Activated naive CD8-positive, alpha-beta T cell treated with anti-CD3 and anti-CD28 coated beads, Interleukin-2, amount 50 U/mL, for 24 hours (primary cell): ENCODE measurements at places on chromosomes 4 and X.

GRCh38 chr4:123379392-123379791 lies 17.2 kb upstream of the SPRY1 start:
- no peak overlapping the region for H3K27ac ChIP-seq
- H3K36me3 ChIP-seq = no peaks in the 10 kb centered on the region
- H3K4me3 ChIP-seq = no peak overlapping the region
- DNase-seq = no peak
- peaks cover 2% of the 10 kb centered on the region for H3K27me3 ChIP-seq

- H3K4me3 ChIP-seq = no peak overlapping the region
- H3K27ac ChIP-seq = no peak overlapping the region
Observed at GRCh38 chrX:97238632-97239031, 354.9 kb downstream of the RPA4 start.

- H3K27ac ChIP-seq = peak overlapping the region; percentile 79
- peaks cover 59% of the 10 kb centered on the region for H3K4me1 ChIP-seq
- peak overlapping the region; percentile 21 for H3K4me3 ChIP-seq
- no peaks in the 10 kb centered on the region for H3K36me3 ChIP-seq
Observed at GRCh38 chrX:13123857-13124345, 79.5 kb upstream of the FAM9C start.

DNA sequence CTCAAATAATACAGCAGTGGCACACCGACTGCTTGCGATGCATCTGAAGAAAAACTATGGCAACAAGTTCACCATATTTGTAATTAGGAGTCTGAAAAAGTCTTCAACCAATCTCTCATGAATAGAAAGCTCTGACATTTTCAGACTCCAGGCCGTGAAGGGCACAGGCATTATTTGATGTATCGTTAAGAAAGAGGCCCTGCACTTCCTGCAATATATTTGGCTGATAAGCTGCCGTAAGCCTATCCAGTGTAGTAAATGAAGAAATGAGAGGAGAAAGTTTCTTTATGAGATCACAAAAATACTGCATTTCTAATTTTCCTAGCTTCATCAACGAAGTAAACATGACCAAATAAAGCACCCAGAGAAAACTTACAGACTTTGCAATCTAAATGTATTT lies 613.8 kb upstream of the TECRL start:
- H3K4me1 ChIP-seq = no peaks in the 10 kb centered on the region
- no peaks in the 10 kb centered on the region for H3K36me3 ChIP-seq
- no peak overlapping the region for H3K4me3 ChIP-seq
- no peak for DNase-seq

DNA sequence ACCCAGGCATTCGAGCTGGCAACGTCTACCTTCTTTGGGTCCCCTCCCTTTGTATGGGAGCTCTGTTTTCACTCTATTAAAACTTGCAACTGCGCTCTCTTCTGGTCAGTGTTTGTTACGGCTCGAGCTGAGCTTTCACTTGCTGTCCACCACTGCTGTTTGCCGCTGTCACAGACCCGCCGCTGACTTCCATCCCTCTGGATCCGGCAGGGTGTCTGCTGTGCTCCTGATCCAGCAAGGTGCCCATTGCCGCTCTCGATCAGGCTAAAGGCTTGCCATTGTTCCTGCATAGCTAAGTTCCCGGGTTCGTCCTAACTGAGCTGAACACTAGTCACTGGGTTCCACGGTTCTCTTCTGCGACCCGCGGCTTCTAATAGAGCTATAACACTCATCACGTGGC lies 183.5 kb upstream of the GALNTL6 start:
- no peak overlapping the region for H3K4me3 ChIP-seq
- H3K27ac ChIP-seq = no peak overlapping the region
- H3K4me1 ChIP-seq = peaks cover 3% of the 10 kb centered on the region

GRCh38 chrX:149807747-149808458 lies 26.2 kb downstream of the MAGEA9 start:
- no peaks in the 10 kb centered on the region for H3K4me1 ChIP-seq
- no peaks in the 10 kb centered on the region for H3K36me3 ChIP-seq
- no peak overlapping the region for H3K27ac ChIP-seq
- H3K27me3 ChIP-seq = no peaks in the 10 kb centered on the region

DNA sequence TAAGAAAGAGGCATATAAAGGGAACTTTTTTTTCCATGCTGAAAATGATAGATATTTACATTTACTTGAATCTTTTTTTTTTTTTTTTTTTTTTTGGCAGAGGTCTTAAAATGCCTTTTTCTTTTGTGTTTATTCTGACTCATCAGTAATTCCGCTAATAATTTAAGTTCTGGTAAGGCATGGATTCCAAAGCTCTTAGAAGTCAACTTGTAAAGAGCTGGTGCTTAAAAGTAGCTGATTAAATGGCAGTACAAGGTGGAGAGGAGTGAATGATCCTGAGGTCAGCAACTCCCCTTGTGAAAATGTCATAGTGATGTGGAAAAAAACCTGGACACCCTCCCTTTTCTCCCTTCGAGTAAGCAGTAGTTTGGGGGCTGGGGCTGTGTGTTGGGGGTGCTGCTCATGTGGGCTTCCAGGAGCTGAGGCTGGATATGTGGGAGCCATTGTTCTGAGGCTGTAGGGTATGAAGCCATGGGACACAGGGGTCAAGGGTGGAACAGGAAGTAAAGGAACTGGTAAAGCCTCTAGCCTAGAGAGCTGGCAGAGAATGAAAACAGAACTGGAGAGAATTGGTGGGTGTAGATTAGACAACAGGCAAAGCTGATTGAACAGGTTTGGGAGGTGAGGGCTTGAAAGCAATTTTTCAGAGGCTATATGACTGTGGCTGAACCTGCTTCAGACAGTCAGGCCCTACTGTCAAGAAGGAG lies 41.0 kb upstream of the PITX2 start:
- H3K4me3 ChIP-seq = no peak overlapping the region
- no peak for DNase-seq
- no peaks in the 10 kb centered on the region for H3K4me1 ChIP-seq
- H3K36me3 ChIP-seq = no peaks in the 10 kb centered on the region
- no peak overlapping the region for H3K27ac ChIP-seq

GRCh38 chr4:150462743-150463142 lies 119.2 kb upstream of the MAB21L2 start:
- H3K27me3 ChIP-seq = no peaks in the 10 kb centered on the region
- no peaks in the 10 kb centered on the region for H3K4me1 ChIP-seq
- DNase-seq = no peak
- peaks cover 26% of the 10 kb centered on the region for H3K36me3 ChIP-seq

DNA sequence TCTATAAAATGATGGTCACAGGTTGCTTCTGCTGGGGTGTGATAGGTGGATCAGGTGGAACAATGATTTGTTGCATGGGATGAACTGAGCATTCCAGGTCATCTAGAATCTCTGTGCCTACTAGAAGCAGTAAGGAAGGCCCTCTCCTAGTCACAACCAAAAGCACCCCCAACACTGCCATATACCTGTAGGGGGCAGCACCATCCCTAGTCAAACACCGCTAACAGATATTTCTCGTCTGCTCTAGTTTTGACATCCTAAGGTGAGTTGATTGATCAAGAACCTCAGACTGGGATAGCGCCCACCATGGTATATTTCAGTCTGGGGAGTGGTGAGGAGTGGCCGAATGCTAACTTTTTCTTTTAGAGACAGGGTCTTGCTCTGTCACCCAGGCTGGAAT lies 160.2 kb downstream of the NHS start:
- peaks cover 24% of the 10 kb centered on the region for H3K4me1 ChIP-seq
- no peaks in the 10 kb centered on the region for H3K27me3 ChIP-seq
- DNase-seq = peak; percentile 37
- peaks cover 4% of the 10 kb centered on the region for H3K36me3 ChIP-seq

DNA sequence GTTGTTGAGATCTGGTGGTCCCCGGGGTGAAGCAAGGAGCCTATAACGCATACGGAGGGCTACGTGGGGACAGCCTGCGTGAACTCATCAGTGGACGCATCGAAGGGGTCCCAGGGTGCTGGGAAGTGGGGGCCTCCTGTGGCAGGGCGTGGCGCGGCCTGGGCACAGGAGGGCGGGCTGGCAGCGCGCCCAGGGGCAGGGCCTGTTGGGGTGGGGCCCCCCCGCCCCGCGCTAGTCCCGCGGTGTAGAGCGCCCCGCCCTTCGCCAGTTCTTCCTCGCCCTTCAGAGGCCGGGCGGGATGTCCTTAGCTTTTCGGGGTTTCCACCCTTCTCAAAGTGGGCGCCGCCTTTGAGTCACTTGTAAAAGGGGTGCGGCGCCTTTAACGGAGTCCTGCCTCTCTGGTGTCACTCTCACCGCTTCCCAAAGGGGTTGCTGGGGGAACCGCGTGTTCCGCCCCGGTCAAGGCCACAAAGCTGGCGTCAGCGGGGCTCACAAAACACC lies 632 bp downstream of the PLP2 start:
- peak overlapping the region; percentile 89 for H3K27ac ChIP-seq
- H3K4me1 ChIP-seq = peaks cover 43% of the 10 kb centered on the region
- DNase-seq = peak; percentile 79
- H3K36me3 ChIP-seq = peaks cover 20% of the 10 kb centered on the region
- H3K27me3 ChIP-seq = no peaks in the 10 kb centered on the region

DNA sequence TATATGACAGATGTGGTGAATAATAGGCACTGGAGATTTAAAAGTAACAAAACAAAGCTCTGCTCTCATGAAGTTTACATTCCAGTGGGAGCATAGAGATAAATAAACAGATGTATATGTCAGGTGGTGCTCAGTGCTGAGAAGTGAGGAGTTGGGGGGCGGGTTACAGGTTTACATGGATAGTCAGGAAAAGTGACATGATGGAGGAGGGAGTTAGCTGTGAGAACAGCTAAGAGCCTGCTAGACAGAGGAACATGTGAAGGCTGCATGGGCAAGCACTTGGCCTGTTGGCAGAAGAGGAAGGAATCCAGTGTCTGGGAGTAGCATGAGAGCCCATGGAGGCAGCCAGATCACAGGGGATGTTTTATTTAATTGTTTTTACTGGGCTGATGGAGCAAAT lies 10.2 kb upstream of the TMEM156 start:
- H3K4me1 ChIP-seq = peaks cover 45% of the 10 kb centered on the region
- H3K27ac ChIP-seq = peak overlapping the region; percentile 40
- H3K36me3 ChIP-seq = no peaks in the 10 kb centered on the region
- no peak for DNase-seq

DNA sequence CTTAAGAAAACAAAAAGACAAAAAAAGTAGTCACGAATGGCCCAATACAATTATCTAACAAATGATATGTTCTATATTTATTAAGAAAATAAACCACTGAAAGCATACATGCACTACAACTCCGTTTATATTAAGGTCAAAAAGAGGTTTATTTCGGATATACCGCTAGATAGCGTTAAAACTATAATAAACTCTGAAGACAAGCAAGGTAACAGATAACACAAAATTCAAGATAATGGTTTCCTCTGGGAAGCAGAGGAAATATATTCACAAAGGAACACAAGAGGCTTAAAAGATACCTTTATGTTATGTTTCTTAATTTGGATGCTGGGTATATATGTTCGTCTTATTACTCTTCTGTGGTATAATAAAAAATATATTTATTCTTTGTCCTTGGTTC lies 4.7 kb upstream of the FAM200B start:
- peaks cover 4% of the 10 kb centered on the region for H3K27me3 ChIP-seq
- H3K36me3 ChIP-seq = peaks cover 14% of the 10 kb centered on the region
- no peak overlapping the region for H3K4me3 ChIP-seq
- no peak for DNase-seq
- H3K4me1 ChIP-seq = peaks cover 25% of the 10 kb centered on the region
- no peak overlapping the region for H3K27ac ChIP-seq

GRCh38 chrX:99654188-99654587 lies 755.9 kb downstream of the PCDH19 start:
- no peak for DNase-seq
- H3K27ac ChIP-seq = no peak overlapping the region
- no peak overlapping the region for H3K4me3 ChIP-seq
- no peaks in the 10 kb centered on the region for H3K27me3 ChIP-seq
- H3K4me1 ChIP-seq = no peaks in the 10 kb centered on the region
- H3K36me3 ChIP-seq = no peaks in the 10 kb centered on the region

DNA sequence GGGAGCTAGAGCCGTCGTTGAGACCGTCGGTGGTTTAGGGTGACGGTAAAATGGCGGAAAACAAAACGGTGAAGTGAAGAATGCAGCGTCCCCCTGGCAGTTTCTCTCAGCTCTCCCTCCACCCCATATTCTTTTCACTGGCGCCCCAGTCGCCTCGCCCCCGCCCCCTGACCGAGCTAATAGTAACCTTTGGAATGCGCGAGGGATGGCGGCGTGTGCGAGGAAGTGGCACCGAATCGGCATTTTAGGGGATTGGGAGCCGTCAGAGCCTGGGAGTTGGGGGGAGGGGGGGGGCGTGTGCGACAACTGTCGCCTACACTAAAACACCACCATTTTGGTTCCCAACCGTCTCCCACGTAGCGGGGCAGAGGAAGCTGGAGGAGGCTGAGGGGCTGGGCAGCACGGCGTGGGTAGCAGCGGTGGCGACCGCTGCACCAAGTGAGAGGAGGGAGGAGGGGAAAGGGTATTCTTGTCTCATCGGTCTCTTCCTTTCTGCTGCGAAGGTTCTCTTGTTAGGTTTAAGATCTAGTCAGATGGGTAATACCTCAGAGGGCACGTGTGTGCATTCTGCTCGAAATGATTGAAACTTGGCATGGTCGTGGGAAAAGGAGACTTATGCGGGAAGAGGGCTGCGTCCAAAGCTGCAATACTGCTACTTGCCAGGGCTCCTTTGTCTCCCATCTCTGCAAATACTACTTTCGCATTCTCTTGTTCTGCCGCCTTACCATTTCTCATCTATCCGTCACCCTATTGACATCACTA lies 840 bp downstream of the ZNF711 start:
- DNase-seq = no peak
- peak overlapping the region; percentile 85 for H3K4me3 ChIP-seq
- no peaks in the 10 kb centered on the region for H3K36me3 ChIP-seq
- peak overlapping the region; percentile 73 for H3K27ac ChIP-seq
- H3K27me3 ChIP-seq = peaks cover 9% of the 10 kb centered on the region

- no peak for DNase-seq
- H3K4me3 ChIP-seq = peak overlapping the region; percentile 81
- H3K27ac ChIP-seq = peak overlapping the region; percentile 86
- peaks cover 12% of the 10 kb centered on the region for H3K36me3 ChIP-seq
Observed at GRCh38 chrX:3699821-3700381, 13.5 kb downstream of the PRKX start.

DNA sequence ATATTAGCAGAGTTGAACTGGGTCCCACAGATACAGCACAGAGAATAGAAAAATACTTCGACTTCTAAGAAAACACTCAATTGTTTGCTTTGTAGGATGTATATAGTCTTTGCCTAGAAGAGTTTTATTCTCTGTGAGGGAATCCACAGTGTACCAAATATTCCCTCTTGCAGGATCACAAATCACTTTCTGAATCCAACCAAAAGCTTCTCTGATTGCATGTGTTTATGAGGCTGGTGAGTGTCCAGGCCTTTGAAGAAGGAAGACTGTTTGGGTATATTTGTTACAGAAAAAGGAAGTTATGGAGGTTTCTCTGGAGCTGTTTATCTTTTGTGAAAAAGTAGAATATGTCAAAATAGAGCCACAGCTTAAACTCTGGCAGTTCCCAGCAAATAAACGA lies 423.2 kb downstream of the AFF2 start:
- H3K36me3 ChIP-seq = no peaks in the 10 kb centered on the region
- H3K27ac ChIP-seq = no peak overlapping the region
- no peaks in the 10 kb centered on the region for H3K27me3 ChIP-seq

DNA sequence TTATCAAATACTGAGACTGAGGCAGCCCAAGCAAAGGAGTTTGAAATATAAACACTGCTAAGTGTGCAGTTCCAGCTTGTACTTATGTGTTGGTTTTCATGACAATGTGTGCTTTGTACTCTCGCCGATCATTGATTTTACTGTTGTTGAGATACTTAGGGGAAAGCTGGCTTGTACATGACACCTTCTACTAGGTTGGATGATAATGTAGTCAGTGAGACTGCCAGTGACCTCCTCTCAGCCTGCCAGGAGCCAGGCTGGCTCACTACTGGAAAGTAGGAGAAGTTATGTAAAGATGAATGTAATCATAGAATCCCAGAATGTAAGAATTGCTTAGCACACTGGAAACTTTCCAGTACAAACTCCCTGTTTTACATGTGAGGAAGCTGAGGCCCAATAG lies 132.0 kb downstream of the AFF2 start:
- no peak for DNase-seq
- H3K27me3 ChIP-seq = no peaks in the 10 kb centered on the region
- no peaks in the 10 kb centered on the region for H3K4me1 ChIP-seq
- H3K4me3 ChIP-seq = no peak overlapping the region
